ENCODE measurements at places on chromosomes 11 and 22.

DNA sequence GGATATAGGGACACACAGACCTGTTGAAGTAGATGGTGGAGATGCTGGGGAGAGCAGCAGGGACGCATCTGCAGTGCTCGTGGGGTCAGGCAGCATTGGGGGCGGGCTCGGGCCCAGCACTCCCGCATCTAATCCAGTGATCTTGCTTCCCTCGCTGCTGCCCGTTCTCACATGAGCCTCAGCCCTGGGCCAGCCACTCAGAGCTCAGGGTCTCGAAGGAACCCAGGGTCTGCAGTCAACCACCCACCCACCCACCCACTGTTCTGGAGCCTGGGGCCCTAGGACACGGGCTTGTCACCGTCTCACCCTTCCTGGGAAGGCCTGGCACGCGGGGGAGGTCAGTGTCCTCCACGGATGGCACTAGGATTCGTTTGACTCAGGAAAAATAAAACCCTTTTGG is 406.0 kb downstream of the TBC1D22A start:
- DNase-seq: no peak

- DNase-seq: no peak
These were observed 31.4 kb downstream of the LRP5 start for GRCh38 chr11:68343761-68344256.

GRCh38 chr22:50737728-50738648 is at the start of gene ACR:
ACR (plus strand) TSS chr22:50738204; CDS start chr22:50738236, 32 bp downstream.
- no peak for DNase-seq

GRCh38 chr22:33922349-33922681 is 2.0 kb upstream of the LARGE1 start:
- DNase-seq: no peak

DNA sequence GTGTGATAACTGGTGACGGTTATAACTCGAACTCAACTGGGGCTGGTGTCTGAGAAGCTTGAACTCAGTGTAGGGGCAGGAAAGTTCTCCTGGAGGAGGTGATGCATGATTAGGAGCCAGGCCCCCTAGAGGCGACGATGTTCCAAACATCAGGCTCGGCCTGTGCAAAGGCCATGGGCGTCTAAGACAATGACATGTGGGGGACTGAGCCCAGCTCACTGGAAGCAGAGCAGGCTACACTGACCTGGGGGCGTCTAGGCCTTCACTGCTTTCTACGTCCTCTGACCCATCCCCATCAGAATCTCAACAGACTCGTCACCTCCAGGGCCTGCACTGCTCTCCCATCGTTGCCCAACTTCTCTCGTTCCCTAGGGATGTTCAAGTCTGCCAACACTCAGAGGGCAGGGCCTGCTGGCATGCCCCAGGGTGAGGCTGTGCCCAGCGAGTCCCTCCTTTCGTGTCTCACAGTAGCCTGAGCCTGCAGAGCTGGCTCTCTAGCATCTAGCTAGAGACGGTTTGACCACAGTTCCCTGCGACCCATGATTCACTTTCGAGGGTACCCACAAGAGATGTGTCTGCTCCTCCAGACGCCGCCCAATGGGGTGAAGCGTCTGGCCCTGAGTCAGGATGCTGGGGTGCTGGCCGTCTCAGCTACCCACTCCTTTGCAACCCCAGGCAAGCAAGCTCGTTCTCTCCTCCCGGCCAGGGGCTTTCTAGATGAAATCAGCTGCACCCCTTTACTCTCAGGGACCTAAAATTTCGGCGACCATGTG is 1.1 kb upstream of the ATG16L2 start:
- DNase-seq: peak; percentile 51

DNA sequence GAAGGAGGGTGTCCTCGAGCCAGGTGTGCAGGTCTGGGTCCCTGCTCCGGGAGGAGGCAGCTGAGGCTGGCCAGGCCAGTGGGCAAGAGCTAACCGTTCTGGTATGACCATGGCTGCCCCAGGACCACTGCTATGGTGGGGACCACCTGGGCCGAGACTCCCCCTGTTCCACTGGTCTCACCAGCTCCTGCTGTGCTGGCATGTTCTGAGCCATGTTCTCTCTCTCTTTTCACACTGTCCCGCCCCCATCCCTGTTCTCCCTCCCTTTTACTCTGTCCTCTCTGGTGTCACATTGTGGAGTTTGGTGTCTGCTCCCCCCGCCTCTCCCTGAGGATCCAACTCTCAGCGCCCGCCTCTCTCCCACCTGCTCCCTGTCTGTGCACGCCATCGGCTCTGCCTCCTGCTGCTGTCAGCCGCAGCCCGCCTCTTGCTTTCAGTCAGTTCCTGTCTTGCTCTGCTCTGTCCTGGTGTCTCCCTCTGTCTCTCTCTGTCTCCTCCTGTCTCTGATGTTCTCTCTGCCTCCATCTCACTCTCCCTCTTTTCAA is 66.4 kb downstream of the LRRC32 start:
- no peak for DNase-seq

DNA sequence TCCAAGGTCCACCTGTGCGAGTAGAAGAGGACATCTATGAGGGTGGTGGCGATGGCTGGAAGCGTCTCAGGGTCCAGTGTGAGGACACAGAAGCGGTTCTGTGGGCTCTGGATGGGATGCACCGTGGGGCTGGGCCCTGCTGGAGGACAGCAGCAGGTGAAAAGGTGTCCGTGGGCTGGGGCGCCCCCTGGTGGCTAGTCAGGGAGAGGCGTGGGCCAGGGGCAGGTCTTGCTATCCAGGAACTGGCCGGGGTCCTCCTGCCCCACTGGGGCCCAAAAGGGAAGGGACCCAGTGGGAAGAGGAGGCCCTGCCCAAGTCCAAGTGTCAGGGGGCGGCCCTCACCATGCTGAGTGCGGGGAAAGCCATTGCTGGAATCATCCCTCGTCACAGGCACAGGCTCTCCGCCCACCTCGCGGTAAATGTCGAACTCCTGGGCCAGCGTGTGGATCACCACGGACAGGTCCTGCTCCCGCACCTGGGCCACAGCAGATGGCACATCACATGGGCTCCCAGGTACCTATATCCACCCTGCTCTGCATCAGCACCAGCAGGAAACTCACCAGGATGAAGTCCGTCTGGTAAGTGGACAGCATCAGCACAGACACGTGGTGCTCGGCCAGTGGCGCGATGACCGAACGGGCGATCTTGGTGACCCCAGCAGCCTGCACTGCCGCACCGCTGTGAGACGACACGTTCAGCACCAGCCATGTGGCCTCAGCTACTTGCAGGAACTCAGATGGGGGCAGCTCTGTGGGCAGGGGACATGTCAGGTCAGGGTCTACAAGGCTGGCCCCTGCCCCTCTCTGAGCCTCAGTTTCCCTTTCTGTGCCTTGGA is 2.3 kb downstream of the CASTOR1 start:
- DNase-seq: peak; percentile 72

DNA sequence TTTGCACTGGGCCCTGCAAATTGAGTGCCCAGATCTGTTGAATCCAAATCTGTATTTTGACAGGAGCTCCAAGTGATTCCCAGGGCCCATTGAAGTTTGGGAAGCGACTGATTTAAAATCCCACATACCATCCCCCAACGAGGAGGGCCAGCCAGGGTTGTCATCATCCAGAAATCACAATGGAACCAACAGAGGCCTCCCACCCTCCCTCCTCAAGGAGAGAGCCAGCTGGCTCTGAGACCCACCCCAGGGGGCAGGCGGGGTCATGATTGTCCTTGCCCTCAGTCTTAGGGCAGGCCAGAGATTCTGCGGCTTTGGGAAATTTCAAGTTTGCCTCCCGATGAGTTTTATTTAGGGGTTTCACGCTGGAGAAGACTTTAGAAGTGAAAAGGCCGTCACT is 358.2 kb downstream of the MN1 start:
- no peak for DNase-seq

DNA sequence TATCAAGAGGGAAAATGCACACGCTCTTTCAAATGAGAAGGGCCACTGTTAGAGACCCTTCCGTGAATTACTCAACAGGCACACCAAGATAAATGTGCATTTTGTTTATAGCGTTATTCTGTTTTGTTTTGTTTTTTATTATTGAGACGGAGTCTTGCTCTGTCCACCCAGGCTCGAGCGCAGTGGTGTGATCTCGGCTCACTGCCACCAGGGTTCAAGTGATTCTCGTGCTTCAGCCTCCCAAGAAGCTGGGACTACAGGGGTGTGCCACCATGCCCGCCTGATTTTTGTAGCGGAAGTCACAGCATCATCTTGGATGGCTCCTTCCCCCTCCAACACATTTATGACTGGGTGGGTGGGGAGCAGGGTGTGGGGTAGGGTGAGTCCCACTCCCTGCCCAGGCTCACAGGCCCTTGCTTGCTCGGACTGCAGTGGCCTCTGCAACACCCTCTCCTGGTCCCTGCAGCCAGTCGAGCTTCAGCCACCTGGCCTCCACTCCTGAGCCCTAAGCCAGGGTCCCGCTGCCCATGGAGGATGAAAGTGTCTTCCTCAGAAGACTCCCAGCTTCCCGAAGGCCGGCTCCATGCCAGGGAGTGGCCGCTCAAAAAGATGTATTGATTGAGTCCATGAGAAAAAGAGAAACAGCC is 68.0 kb downstream of the RTL6 start:
- DNase-seq: no peak

GRCh38 chr22:19287889-19288288 is 3.6 kb downstream of the CLTCL1 start:
- no peak for DNase-seq

- DNase-seq: no peak
These were observed 92.9 kb downstream of the PRR5L start for GRCh38 chr11:36388951-36389350.

GRCh38 chr11:1565173-1565903 is 6.7 kb downstream of the DUSP8 start:
- DNase-seq: no peak

GRCh38 chr11:65888163-65888814 is at the start of gene FIBP:
FIBP (minus strand) TSS chr11:65888471; CDS start chr11:65888418, 53 bp downstream.
- DNase-seq: peak; percentile 91

GRCh38 chr11:68349461-68350249 is 37.3 kb downstream of the LRP5 start:
- DNase-seq: no peak

GRCh38 chr11:86917589-86917988 is 37.6 kb downstream of the FZD4 start:
- DNase-seq: no peak

DNA sequence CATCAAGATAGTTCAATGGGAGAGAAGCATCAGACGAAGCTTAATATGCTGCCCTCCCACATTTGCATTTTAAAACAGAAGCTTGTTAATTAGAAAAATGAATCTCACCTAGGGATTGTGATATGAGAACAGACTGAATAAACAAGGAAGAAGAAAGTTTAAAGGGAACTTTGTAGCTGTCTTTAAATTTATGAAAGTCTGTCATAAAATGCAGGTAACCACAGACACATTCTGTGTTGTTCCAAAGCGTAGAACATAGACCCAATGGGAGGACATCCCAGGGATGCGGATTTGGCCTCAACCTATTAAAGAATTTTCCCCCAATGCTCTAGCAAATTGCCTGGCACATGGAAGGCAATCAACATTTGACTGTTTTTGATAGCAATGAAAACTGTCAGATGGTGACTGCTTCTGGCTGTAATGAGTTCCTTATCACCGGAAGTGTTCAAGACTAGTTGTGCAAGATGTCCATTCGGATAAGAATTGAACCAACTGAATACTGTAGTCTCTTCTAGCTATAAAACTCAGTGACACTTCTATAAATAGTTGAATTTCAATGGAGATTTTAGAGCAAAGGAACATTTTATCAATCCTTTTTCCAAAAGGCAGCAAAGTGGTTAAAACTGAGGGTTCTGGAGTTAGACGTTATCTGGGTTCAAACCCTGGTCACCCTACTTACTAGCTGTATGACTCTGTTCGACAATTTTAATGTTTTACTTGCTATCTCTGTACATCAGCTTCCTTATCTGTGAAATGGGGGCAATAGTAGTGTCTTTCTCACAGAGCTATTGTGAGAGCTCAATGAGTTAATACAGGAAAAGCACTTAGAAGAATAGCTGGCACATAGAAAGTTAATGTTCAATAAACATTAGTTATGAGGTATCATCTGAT is 64.9 kb downstream of the LIF start:
- DNase-seq: no peak

DNA sequence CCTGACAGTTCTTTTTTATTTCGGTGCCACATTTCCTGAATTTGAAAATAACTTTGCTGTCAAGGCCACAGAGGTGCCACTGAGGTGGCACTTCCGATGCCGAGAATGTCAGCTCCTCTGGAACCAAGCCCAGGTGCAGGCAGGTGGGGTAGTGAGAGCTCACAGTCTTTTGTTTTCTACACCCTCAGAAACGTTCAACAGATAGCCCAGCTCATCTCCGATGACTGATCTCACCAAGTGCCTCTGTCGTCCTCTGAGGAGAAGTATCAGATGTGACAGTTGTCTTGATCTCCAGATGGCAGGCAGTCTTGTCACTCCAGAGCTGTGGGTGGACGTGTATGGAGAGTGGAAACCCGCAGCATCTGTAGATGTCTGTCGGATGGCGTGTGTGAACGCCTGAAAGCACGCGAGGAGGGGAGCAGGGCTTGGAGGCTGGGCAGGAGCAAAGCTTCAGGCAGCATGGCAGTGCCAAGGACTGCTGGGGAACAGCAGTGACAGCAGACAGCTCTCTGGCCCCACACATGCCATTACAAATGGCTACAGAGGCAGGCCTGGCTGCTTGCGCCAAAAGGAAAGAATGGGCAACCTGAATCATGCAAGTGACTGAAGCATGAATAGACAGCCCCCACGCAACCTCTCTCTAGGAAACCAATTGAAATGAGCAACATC is 877.0 kb downstream of the OPCML start:
- DNase-seq: no peak

GRCh38 chr11:71091506-71092265 is 160.7 kb downstream of the SHANK2 start:
- DNase-seq: no peak

DNA sequence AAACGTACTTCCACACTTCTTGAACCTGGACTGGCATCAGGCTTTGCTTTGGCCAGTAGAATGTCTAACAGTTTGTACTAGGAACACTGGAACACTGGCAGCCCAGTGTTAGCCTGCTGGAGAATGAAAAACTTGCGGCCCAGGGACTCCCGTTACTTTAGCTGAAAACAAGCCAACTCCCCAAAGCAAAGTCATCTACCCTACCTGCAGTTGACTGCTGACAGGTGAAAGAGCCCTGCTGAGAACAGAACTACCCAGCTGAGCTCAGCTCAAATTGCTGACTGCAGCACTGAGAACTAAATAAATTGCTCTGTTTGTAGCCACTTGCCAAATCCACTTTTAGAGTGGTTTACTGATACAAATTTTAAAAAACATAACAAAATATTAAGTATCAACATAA is 342.5 kb downstream of the LRRC4C start:
- no peak for DNase-seq

- no peak for DNase-seq
These were observed 127.1 kb downstream of the EHF start for GRCh38 chr11:34748036-34748435.

All from activated CD8-positive, alpha-beta memory T cell treated with anti-CD3 and anti-CD28 coated beads for 4 hours (primary cell).